AG10803 (cell line): ENCODE measurements at places on chromosomes 6 and 20.

GRCh38 chr6:112118034-112118433 is 30.6 kb downstream of the FAM229B start:
- DNase-seq: no peak

DNA sequence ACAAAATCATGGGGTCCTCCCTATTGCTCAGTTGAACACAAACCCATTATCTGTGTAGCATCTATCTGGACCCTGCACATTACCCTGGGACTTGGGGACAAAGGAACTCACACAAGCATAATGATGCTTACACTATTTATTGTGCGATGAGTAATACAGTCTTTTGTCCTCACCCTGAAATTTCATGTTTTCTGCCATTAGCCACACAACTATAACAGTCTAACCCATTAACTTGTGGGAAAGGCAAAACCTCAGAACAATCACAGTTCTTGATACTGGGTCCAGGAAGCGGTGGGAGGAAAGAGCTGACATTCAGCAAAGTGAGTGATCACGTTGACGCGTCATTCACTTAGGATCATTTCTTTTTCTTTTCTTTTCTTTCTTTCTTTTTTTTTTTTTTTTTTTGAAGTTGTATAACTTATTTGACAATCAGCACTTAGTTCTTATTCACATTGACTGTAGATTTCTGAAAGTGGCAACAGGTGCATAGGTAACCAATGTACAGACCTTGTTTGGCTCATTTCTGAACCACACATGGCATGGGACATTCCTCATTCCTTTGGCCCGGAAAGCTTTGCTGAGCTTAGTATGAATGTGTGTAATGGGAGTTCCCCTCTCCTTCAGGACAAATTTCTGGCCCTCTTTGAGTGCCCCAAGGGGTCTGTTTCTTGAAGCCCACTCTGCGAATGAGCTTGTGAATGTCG is 94.8 kb upstream of the CNKSR3 start:
- DNase-seq: no peak

GRCh38 chr6:117776441-117776840 is 101.2 kb downstream of the NUS1 start:
- DNase-seq: peak; percentile 18

GRCh38 chr20:52130406-52130805 is 61.2 kb downstream of the ZFP64 start:
- DNase-seq: no peak

- DNase-seq: no peak
Measured at GRCh38 chr6:147407571-147407970, 100.9 kb upstream of the SAMD5 start.

GRCh38 chr6:136803608-136804007 is 11.3 kb upstream of the MAP3K5 start:
- DNase-seq: no peak

DNA sequence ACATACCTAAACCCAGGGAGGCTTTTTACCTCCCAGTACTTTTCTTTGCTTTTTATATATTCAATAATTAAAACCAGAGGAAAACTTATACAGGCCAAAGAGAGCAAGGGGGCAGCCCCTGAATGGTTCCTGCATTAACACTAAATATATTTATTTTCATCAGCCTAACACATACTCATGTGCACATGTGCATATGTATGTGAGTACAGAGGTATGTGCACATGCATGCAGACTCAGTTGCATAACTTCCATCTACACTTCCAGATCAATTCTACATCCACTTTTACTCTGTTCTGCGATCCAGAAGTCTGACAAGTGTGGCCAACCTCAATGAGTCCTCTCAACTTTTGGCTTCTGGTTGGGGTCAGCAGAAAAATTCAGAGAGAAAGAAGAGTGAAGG is 794.2 kb downstream of the DHX35 start:
- no peak for DNase-seq

- no peak for DNase-seq
Measured at GRCh38 chr20:49353348-49353747, 75.5 kb upstream of the ZNFX1 start.

DNA sequence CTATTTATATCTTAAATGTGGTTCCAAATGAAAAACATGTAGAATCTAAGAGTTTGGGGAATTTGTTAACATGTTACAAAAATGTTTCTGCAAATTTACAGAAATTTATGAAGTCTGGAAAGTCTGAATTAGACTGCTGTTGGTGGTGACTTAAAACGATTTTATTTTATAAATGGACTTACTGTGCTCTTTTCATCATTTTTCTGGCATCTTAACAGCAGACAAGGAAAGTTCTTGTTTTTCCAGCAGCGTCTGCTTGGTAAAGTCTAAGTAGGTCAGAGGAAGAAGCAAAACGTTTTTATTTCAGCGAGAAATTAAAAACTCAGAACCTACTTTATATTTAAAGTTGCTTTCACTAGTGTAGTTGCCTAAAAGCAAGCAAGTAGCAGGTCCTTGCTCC is 48.6 kb upstream of the COL9A1 start:
- DNase-seq: no peak

DNA sequence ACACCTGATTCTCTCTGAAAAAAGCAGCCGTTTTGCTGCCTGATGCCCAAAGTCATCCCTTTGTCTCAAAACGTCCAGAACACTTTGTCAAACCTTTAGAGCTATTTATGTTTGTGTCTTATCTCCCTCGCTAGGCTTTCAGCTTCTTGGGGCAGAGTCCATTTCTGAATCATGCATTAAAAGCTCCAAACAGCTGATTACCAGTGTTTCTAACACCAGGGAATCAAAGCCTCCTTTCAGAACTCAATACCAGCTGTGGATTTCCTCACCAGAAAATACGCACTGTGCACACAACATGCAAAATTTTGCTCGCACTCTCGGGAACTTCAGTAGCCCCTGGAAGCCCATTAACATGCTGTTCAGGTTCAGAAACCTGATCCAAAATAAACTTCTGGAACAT is 333.3 kb downstream of the HACE1 start:
- DNase-seq: no peak

GRCh38 chr20:62288535-62289105 is 14.2 kb upstream of the ADRM1 start:
- DNase-seq: no peak

- DNase-seq: no peak
Measured at GRCh38 chr20:51560550-51561307, 18.2 kb upstream of the NFATC2 start.

GRCh38 chr6:144372611-144373594 is 87.8 kb downstream of the UTRN start:
- DNase-seq: no peak

GRCh38 chr6:116451916-116452315 is 9.3 kb upstream of the CALHM6 start:
- no peak for DNase-seq

DNA sequence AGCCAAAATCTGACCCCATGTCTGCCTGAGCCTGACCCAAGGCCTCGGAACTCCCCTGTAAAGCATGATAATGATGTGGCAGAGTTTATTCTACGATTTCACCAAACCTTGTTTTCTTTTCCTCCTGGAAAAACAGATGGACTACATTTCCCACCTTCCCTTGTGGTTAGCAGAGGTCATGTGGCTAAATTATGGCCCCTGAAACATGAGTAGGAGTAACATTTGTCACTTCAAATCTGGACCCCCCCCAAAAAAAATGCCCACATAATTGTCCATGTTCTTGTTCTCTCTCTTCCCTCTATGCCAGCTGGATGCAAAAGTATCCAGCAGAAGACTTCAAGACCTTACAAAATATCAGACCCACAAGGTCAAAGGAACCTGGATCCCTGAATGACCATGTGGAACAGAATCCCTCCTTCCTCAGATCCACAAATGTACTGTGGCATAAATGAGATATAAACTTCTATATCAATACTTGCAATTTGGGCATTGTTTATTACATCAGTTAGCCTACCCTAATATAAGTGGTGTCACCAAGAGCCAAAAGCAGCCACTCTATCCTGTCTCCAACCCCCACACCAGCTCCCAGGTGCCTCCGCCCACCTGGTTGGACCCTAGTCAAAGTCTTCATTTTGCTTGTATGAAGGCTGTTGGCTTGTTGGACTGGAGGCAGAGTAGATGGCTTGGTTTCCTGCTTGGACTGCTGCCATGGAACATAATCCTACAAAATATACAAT is 1.4 kb downstream of the C20orf96 start:
- DNase-seq: no peak

GRCh38 chr6:90572856-90573255 is 14.0 kb downstream of the MAP3K7 start:
- no peak for DNase-seq

- DNase-seq: peak; percentile 33
Measured at GRCh38 chr20:60036746-60037499, 78.7 kb downstream of the CDH26 start.

GRCh38 chr20:64203037-64203777 is 39.0 kb downstream of the MYT1 start:
- DNase-seq: no peak
